NCI-H2227 treated with DMSO at 0.1 percent for 48 hours (cell line): ENCODE measurements at places on chromosomes 13 and 19.

DNA sequence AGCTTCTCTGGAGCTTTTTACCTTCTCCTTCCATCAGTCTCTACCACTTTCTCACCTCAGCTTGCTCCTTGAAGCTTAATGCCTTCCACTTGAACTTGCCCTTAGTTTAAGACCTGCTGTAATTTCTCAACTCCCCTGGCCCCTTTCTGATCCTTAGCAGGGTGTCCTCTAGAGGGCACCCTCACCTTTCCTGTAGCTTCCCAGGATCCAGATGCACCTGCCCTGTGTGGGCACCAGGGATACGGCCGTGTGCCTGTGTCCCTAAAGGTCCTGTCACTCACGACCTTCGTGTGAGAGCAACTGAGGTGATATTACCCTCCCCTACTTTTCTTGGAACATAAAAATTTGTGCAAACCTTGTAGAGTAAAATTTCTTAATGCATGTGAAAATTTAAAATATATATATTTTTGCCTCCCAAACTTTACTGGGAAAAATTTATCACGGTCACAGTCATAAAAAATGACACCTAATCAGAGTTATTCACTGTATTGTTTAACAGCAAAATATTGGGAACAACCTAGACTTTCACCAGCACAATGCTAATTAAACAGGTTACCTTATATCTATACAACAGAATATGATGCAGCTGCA lies 46.4 kb downstream of the PSG3 start:
- peak; percentile 24 for DNase-seq

DNA sequence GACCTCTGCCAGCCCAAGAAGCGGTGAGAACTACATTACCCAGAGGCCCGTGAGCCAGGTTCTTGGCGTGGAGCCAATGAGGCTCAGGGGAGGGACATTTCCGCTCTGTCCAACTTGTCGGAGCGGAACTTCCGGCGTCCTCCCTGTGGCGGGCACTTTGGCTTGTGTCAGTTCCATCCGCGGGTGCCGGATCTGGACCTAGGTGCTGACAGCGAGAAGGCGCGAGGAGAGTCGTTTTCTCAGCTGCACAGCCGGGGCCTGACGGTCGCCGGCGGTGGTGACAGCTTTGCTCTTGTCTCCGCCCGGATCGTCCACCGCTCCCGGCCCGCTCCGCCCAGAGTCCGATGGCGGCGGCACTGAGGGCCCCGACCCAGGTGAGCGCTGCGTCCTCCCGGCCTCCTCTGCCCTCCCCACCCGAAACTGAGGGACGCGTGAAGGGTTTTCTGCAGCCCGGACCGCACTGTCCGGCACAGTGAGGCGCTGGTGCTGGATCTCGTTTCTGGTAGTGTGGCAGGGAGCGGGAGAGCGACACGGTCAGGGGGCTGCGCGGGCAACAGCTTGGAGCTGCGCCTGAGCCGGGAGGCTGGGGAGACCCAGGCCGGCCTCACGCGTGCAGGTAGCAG lies at the start of gene ZNF530:
Gene ZNF530 (plus strand): TSS at position 125 of the 623 bp plus-strand sequence. CDS start 4,461 bp downstream, outside the sequence.
- peak; percentile 95 for DNase-seq

- no peak for DNase-seq
Observed at GRCh38 chr13:45384474-45385174, 33.5 kb downstream of the SLC25A30 start.

DNA sequence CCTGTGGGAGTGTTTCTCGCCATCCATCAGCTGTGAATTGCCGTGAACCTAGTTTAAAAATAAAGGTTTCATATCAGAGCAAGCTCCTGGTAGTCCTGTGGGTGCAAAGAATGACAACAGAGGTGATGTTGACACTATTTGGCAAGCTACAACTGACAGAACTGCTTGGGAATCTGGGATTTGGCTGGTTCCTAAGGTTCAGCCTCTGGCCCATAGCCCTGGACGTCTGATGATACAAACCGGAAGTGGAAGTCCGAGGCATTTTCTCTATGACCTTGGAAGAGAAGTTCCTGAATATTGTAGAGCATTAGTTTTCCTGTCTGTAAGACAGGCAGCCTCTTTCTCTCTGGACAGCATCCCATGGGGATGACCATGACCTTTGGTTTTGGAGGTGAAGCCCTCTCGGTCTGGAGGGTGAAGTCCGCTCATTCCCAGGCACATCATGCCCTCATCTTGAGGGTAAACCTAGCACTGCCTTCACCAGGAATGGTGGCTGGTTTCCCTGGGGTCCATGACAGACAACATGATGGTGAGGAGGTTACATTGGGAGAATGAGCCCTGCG lies 29.1 kb downstream of the GATAD2A start:
- no peak for DNase-seq

DNA sequence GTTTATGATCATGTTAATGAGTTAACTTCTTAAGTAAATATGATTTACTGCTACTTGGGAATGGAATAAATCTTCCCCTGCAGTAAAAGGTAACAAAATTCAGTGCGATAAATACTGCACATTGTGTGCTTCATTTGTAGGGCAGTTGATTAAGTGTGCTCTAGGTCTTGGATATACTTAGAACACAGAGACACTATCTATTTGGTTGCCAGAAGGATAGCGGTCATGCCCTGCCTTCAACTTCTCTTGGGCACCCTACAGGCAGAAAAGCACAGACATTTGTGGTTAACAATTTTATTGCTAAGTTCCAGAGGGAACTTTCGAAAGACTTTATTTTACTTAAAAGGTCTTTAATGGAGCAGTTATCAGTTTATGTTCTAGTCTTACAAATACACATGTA lies 605.8 kb downstream of the PCDH9 start:
- no peak for DNase-seq

DNA sequence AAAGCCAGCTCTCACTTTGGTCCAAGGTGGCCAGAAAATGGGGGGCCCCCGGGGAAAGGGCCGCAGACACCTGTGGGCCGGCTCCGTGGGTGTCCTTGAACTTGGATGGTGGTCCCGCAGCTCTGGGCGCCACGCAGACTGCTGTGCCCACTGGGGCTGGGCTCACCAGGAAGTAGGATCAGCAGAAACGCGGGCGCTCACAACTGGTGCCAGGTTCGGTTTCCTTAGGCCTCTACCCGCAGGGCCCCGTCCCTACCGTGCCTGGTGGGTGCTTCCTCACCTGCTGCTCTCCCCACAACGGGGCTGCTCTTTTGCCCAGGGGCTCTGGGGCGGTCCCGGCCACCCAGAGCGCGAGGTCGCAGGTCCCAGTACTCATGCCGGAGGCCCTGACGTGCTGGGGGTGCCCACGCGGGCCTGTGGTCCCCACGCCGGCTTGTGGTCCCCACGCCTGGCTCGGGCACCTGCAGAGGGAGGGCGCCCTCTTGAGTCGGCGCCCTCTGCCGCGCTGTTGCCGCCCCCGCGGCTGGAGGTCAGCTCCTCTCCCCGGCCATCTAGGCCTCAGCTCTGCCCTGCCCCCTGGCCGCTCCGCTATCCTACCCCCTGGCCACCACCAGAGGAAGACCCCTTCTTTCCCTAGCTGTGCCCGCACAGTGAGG lies 1303.6 kb downstream of the UQCRFS1 start:
- DNase-seq = no peak

GRCh38 chr13:44758630-44759383 lies 182.7 kb upstream of the TSC22D1 start:
- DNase-seq = peak; percentile 47

- no peak for DNase-seq
Observed at GRCh38 chr13:95924389-95924994, 128.7 kb downstream of the UGGT2 start.

DNA sequence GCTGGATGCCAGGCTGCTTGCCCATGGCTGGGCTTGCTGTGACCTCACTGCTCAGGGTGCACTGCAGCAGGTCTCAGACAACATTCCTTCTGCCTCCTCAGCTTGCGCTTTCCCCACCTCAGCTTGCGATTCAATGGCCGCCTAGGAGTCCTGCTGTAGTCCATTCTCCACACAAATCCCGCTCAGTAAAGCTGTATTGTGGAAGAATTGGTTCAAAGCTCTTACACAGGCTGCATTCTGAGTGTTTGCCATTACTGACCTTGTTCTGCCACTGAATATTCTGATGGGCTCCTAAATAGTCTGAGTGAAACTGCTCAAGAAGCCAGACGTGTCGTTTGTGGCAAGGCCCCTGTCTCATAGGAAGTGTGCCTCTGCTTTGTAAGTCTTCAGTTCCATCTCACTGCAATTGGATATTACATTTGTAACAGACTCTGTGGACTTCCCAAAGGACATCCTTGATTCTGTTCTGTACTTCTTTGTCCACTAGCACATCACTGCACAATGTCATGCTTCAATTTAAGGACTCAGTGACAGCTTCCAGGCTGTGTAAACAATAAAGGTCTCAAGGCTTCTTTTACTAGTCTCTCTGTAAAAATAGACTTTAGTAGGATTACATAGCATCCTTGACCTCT lies 49.8 kb downstream of the KATNAL1 start:
- DNase-seq = peak; percentile 5

- no peak for DNase-seq
Observed at GRCh38 chr19:9073806-9074205, 13.1 kb upstream of the OR1M1 start.
